Gastroesophageal sphincter (tissue), 4 donors: ENCODE measurements at places on chromosomes 3 and 15. TPM values are rescaled to one million over a fixed set of nuclear protein-coding genes. Genes with fewer than 3 reads are reported as not detected.

Gene SAXO2
- 0.27 TPM for total RNA-seq

Gene MITF
- total RNA-seq = 79.0 TPM

Gene GPR176
- 1.6 TPM for total RNA-seq

Gene XYLB
- total RNA-seq = 2.2 TPM

Gene CLRN1
- total RNA-seq = not detected

Gene PLCH1
- total RNA-seq = 0.16 TPM

Gene CAPN3
- total RNA-seq = 2.6 TPM

Gene MAPK6
- 17.5 TPM for total RNA-seq

Gene CSPG4
- 396 TPM for total RNA-seq

Gene GOLGA6A
- total RNA-seq = 0.15 TPM

Gene LRTM1
- not detected for total RNA-seq

Gene PLSCR2
- total RNA-seq = 1.3 TPM

Gene ISLR
- total RNA-seq = 68.7 TPM

Gene GOLGA8Q
- total RNA-seq = 1.2 TPM

Gene PARP15
- total RNA-seq = not detected

Gene DUOXA2
- total RNA-seq = 0.49 TPM

Gene BUB1B
- total RNA-seq = 2.4 TPM

Gene RTP3
- total RNA-seq = not detected

Gene ZCWPW2
- total RNA-seq = 1.1 TPM
